ENCODE measurements at places on chromosomes 5 and 9.

GRCh38 chr5:97119007-97119390 is 23.4 kb downstream of the LIX1 start:
- DNase-seq: no peak

GRCh38 chr5:143040622-143041021 is 270.4 kb downstream of the ARHGAP26 start:
- DNase-seq: no peak

- DNase-seq: no peak
These were observed 10.5 kb downstream of the ARSB start for GRCh38 chr5:78974601-78975000.

DNA sequence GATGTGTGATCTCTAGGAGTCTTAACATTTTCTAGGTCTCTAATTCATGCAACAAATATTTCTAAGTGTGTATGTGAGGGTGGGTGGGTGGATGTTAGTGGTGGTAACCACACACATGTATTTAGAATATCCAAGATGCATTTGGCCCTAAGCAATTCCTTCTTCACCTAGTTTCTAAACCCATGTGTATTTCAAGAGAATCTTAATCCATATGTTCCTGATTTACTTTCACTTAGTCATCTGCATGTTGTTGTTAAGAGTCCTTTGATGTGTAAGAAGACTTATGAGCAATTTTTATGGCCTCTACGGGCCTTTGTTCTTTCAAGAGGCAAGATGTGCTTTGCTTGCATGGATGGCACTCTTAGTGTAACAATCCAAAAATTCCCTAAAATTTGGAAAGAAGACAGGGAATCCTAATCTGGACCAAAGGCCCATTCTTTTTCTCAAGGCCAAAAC is 282.6 kb downstream of the SPATA31D1 start:
- DNase-seq: no peak

DNA sequence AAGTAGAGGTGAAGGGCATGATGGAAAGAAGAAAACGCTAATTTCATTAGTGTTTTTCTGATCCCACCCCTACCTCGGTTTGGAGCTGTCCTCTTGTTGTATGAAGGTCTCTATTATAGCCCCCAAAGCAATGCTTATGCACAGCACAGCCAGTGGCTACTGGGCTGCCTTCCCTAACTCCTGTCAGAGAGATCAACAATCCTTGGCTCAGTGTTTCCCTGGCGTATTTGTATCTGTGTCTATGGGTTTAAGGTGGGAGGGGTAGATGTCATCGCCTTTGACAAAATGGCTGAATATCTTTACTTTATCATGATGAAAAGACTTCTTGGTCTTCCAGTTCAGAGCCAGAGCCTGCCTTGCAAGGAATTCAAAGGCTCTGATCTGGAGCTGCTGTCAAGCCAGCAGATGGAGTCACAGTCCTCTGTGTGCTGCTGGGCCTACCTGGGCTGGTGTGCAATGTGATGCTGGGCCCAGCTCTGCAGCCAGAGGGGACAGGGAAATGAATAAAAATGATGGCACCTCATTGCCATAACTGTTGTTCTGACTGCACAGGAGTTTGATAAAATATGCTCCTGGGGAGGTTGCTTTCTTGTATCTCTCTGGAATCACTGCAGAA is 20.1 kb upstream of the HSPA9 start:
- no peak for DNase-seq

GRCh38 chr5:54524704-54525103 is 7.1 kb downstream of the SNX18 start:
- no peak for DNase-seq

- no peak for DNase-seq
These were observed 18.6 kb upstream of the PLIN2 start for GRCh38 chr9:19145881-19146280.

- no peak for DNase-seq
These were observed 2.9 kb upstream of the DPM2 start for GRCh38 chr9:127940593-127940992.

DNA sequence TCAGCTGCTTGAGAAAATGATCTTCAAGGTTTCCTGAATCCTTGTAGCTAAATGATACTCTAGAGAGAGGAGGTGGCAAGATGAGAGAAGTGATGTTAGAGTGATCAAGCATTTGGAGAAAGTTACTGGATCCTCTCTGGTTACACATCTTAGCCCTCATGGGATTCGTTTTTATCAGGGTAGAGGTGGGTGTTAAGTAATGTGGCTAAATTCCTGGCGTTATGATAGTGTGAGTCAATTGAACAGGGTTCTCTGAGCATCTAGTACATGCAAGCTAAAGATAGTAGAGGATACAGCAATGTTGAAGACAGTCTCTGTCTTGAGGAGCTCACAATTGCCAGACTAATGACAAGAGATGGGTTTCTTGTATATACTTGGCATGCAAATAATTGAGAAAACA is 123.7 kb downstream of the PSD2 start:
- DNase-seq: no peak

- DNase-seq: no peak
These were observed 25.8 kb downstream of the NOTCH1 start for GRCh38 chr9:136520053-136520540.

DNA sequence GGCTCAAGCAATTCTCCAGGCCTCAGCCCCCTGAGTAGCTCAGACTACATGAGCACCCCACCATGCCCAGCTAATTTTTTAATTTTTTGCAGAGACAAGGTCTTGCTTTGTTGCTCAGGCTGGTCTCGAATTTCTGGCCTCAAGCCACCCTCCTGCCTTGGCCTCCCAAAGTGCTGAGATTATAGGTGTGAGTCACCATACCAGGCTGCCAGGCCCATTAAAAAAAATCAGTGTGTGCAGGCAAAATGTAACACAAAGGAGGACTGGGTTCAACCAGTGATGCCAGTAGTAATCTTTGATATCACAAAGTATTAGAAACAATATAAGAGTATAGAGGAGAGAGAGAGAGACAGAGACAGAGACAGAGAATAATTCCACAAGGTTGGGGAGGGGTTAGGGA is 322.7 kb downstream of the MSX2 start:
- no peak for DNase-seq

GRCh38 chr5:2373631-2374030 is 377.8 kb downstream of the IRX2 start:
- no peak for DNase-seq

- no peak for DNase-seq
These were observed 142.6 kb downstream of the SAXO1 start for GRCh38 chr9:18890372-18890771.

- DNase-seq: no peak
These were observed 27.3 kb downstream of the WNT8A start for GRCh38 chr5:138111181-138111580.

DNA sequence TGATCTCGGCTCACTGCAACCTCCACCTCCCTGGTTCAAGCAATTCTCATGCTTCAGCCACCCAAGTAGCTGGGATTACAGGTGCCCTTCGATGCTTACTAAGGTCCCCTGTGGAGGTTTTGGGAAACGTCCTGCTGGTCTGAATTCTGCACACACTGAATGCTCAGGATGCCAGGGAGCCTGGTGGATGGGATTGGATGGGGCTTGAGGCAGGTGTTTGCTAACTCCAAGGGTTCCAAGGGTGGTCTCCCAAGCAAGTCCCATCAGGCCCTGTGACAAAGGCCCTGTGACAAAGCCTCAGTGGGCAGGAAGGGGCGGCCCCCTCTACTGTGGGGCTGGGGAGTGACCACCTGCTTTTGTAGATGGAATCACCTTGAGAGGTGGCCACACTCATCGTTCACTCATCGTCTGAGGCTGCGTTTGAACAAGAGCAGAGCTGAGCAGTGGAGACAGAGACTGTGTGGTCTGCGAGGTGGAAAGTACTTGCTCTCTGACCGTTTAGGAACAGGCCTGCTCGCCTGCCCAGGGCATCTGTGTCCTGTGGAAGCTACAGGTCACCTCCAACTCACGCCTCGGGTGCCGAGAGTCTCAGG is 40.2 kb downstream of the MRPL36 start:
- no peak for DNase-seq

DNA sequence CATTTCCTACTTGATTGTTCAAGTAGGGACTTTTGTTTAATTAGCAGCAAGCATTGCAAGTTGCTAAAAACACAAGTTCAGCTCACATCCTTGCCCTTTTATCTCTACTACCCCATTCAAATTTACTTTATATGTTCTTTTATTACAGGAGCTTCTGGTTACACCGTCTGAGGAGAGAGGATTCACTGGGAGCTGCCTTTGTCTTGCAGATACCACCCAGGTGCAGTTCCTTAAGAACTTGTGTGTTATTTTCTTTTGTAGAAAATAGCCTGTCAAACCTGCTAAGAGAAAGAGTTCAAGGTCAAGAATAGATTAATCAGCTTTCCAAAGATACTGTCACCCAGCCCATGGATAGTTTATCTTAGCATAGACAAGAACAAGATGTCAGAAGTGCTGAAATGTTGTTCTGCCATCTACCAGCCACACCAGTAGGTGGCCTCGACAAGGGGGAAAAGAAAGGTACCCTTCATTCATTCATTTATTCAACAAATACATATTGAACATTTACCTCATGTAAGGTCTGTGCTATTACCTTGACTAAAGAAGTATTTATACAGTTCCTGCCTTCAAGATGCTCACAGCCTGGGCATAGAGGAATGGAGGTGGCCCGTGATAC is 750.3 kb downstream of the MAT2B start:
- DNase-seq: no peak

DNA sequence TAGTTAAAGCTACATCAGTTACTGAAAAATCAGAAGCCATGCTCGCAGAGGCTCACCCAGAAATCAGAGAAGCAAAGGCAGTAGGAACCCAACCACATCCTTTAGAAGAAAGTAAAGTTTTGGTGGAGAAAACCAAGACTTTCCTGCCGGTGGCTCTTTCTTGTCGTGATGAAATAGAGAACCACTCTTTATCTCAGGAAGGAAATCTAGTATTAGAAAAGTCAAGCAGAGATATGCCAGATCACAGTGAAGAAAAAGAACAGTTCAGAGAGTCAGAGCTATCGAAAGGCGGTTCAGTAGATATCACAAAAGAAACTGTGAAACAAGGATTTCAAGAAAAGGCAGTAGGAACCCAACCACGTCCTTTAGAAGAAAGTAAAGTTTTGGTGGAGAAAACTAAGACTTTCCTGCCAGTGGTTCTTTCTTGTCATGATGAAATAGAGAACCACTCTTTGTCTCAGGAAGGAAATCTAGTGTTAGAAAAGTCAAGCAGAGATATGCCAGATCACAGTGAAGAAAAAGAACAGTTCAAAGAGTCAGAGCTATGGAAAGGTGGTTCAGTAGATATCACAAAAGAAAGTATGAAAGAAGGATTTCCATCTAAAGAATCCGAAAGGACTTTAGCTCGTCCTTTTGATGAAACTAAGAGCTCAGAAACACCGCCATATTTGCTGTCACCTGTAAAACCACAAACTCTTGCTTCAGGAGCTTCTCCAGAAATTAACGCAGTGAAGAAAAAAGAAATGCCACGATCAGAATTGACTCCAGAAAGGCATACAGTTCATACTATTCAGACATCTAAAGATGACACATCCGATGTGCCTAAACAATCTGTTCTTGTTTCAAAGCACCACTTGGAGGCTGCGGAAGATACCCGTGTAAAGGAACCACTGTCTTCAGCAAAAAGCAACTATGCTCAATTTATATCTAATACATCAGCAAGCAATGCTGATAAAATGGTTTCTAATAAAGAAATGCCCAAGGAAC is 47.2 kb downstream of the CMYA5 start:
- no peak for DNase-seq

- DNase-seq: no peak
These were observed 65.3 kb downstream of the OLFM1 start for GRCh38 chr9:135152614-135153334.

GRCh38 chr9:105355781-105356180 is 92.1 kb upstream of the FSD1L start:
- no peak for DNase-seq

DNA sequence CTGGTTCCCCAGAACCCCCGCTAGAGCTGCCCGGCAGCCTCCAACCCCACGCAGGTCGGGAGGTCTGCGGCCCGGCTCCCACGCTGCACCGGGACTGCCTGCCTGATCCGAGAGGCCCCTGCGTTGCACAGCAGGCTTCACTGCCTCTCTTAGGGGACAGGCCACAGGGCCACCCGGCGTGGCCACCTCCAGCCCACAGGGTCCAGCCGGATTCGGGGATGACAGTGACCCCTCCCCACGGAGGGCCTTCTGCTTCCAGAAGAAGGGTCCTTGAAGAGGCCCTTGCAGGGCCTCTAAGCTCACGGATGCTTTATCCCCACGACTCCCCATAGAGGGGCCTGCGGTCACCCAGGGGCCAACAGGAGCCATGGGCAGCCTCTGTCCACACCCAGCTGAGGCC is 66.1 kb upstream of the PPP1R26 start:
- DNase-seq: no peak

DNA sequence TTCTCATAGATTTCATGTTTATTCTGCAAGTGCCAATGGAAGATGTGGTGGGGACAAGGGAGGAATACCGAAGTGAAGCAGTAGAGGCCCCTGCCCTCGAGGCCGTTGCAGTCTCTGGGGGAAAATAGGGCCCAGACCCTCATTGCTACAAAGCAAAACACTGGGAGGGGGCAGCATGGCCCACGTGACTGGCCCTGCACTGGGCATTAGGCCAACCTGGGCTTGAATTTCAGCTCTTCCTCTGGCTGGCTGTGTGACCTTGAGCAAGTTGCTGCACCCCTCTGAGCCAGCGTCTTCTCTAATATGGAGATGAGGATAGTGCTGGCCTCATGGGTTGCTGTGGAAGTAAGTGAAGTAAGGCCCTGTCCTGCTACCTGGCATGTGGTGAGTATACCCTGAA is 709 bp upstream of the SYNPO start:
- DNase-seq: no peak

- no peak for DNase-seq
These were observed 22.4 kb downstream of the RNF130 start for GRCh38 chr5:180049185-180049548.

DNA sequence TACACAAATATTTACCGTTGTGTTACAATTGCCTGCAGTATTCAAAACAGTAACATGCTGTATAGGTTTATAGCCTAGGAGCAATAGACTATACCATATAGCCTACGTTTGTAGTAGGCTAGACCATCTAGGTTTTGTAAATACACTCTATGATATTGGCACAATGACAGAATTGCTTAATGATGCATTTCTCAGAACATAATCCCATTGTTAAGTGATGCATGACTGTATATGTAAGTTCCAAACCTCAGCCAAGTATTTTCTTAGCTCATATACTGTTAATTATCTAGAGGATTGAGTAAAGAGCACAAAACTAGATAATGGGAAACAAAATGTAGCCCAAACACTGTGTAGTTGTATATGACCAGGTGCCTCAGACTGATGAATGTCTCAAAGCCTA is 220.1 kb downstream of the ANXA1 start:
- no peak for DNase-seq

DNA sequence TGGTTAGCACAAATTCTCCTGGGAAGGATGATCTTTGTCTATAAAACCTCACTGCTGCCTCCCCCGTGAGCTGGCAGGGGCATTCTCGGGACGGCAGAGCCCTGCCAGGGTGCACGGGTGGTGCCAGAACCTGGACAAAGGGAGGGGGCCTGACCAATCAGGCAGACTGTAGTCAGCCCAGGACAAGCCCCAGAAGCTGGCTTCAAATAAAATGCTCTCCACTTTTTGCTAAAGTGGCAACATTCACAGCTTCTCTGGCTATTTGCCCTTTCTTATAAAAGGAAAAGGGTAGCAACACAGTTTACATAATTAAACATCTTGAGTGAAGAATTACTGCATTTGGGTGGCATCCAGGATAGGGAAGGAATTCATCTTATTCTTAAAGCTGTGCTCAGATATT is 14.4 kb downstream of the IL9 start:
- no peak for DNase-seq

- no peak for DNase-seq
These were observed 219.9 kb downstream of the PRDM9 start for GRCh38 chr5:23727271-23727670.
